Cortex of kidney (tissue), 1 donor: ENCODE measurements at places on chromosomes 16 and 17.

DNA sequence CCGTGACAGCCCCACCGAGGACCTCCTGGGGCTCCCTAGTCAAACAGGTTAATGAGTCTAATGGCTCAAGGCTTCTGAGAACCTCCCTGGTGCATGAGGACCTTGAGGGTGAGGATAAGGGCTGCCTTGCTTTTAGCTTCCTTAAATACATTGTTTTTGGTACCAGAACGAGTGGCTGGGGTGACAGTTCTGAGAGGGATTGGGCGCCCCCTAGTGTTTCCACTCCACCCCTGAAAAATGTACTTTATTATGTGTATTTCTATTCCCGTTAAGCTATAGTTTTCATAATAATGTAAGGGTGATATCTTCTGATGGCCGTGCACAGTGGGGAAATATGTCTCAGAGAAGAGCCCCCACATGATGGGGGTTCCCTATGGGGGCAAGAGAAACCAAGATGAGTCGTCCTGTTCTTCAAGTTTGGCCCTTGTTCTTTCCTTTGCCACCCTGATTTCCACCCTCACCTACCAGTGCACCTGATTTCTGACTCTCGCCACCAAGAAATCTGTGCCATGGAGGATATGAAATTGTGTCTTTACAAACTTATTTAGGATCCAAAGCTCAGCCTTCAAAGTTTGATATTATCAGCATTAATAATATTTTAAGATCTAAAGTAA is 14.5 kb upstream of the VWA3A start:
- DNase-seq = no peak

DNA sequence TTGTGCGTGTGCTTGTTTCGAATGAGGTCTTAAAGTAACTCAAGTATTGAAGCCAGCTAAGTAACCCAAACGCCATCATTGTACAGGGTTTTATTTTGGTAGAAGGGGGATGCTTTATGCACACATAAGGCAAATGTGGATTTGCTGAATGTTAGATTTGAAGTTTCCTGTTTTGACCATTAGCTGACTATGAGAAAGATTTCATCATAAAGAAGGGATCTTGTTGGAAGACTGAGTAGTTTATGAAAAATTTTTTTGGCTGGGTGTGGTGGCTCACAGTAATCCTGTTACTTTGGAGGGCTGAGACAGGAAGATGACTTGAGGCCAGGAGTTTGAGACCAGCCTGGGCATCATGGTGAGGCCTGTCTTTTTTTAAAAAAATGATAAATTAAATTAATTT is 10.0 kb upstream of the ZFP3 start:
- DNase-seq = no peak

DNA sequence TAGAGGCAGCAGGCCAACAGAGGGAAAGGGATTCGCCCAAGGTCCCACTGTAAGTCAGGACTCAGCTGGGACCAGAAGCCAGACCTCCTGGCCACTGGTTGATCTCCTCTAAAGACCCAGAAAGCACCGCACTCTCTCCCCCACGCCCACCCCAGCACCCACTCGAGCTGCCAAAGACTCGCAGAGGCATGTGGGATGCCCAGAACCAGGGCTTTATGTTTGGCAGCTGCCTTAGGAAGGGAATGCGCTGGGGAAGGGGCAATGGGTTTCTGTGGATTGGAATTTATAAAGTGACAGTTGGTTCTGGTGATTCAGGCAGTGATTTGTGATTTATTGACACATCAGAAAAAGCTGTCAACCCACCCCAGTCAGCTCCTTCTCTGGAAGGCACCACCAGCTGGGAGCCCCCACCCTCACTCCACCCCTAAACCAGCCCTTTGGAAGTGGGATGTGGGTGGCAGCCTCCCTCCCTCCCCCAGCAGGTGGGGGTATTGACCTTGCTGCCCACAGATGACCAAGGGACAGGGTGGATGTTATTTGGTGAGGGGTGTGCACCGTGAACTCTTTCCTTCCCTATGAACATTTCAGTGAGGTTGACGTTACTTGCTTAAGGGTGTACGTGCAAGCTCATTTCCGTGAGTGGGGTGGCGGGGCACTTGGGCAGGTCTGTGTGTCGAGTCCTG is 76.6 kb upstream of the DNAJA2 start:
- DNase-seq = no peak

GRCh38 chr16:71854369-71854948 is 8.7 kb downstream of the ATXN1L start:
- DNase-seq = no peak

DNA sequence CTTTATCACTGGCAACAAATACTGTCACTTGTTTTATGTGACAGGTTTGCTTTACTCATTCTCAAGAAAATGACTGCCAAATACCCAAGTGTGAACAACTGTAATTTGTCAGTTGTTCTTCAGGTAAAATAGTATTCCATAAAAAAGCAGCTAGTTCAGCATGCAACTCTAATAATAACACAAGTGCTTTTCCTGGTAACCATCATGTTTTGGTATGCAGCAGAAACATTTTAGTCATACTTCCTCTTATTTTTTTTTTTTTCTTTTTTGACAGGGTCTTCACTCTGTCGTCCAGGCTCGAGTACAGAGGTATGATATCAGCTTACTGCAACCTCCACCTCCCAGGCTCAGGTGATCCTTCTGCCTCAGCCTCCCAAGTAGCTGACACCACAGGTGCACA is 4.6 kb downstream of the TERF2 start:
- DNase-seq = no peak

DNA sequence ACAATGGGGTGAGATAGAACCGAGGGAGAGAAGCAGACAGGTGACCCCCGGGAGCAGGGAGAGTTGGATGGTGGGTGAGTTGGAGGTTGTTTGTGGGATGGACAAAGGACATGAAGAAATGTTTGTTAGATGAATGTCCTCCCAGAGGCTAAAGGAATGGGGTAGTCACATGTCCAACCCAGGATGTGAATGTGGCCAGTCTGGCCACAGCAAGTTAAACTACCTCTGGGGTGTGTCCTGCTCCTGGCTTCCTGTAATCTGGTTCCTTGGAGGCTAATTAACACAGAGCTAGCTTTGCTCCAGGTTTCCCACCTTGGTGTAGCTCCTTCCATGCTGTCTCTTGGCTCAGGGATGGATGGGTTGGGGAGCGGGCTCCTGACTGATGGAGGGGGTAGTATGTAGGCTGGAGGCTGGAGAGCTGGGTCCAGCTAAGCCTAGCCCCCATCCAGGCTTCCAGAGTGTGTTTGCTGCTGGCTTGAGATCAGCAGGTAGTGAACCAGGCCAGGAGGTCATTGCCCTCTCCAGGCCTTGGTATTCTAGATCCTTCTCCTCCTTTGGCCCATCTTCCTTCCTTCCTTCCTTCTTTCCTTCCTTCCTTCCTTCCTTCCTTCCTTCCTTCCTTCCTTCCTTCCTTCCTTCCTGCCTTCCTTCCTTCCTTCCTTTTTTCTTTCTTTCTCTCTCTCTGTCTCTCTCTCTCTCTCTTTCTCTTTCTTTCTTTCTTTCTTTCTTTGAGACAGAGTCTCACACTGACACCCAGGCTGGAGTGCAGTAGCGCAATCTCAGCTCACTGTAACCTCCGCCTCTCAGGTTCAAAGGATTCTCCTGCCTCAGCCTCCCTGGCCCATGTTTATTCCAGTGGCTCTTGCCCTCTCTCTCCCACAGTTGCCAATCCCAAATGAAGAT is 28.0 kb upstream of the UBE2G1 start:
- no peak for DNase-seq

DNA sequence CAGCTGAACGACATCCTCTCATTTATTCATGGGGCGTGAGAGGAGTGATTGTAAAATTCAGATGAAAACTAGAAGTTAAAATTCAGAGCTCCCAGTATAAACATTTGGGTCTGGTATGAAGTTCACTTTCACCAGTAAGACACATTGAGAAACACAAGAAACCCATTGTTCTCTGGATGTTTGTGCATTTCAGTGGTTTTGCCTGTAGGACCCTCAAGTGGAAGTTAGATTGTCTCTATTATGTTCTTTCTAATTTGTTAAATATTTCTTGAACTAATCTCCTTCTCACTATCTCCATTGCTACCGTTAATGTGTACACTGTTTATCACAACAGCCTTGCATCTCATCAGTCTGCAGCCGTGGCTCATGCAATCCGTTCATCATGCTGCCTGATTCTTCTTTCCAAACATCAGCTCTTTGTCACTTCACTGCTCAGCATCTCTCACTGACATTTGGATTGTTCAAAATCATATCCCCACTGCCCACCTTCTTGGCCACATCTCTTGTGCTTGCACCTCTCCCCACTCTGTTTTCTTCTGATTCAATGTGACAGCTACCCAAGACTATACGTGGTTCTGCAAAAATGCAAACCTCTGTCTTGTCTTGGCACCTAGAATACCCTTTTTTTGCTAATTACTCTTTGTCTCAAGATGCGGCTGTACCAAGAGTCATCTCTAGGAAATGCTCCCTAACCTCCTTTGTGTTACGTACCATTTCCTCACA is 49.5 kb downstream of the HLF start:
- DNase-seq = no peak

DNA sequence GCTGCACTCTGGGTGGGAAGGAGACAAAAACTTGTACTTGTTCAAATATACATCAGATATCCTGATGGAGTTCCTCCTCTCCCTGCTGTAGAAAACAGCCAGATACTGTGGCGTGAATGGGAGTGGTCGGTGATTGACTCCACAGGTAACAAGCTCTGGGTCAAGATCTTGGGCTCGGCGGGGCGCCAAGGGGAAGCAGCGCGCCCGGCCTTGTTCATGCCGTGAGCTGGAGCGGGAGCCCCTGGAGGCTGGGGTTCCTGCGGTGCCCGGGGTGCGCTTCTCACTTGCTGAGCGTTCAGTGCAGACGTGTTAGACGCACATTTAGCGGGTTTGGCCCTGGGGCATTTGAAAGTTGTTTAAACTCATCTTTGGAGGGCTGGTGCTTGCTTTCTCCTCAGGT is 44.4 kb downstream of the BANP start:
- DNase-seq = no peak

- DNase-seq = no peak
Measured at GRCh38 chr16:12220766-12221165, 244.2 kb downstream of the SNX29 start.

- no peak for DNase-seq
Measured at GRCh38 chr16:56346131-56346890, 79.0 kb downstream of the AMFR start.

- DNase-seq = no peak
Measured at GRCh38 chr17:81635973-81636504, 873 bp downstream of the NPLOC4 start.

- no peak for DNase-seq
Measured at GRCh38 chr16:83928341-83929055, 24.5 kb upstream of the OSGIN1 start.

DNA sequence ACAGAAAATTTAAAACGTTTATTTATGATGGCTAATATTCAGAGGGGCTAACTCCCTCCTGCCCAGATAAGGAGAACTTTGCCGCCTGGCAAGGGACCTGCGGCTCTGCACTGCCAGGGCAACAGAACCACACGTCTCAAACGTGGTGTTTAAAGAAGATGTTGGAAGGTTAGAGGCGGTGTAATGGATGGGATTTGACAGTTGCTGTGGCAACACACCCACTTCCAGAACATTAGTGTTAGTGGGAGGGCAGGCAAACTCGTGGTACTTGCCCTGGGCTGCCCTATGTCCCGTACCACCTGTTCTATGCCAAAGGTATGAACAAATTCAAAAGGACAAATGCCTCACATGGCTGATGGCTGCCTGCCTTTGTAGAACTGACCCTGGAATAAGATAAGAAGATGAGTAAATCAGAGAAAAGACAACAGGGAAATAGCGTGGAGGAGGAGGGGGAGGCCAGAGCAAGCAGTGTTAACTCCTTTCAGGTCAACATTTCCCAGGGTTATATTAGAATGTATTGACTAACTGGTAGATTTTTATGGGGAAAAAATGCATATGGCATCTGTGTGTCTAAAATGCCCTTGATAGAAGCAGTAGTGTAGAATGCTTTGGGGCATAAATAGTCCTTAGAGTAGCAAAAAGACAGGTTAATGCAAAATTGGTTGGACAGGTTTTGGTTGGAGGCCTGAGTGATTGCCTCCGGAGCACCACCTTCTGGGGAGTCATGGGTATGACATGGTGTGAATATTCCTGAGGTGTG is 30.8 kb downstream of the HLF start:
- DNase-seq = no peak

- DNase-seq = no peak
Measured at GRCh38 chr16:50160495-50161164, 7.5 kb downstream of the TENT4B start.

DNA sequence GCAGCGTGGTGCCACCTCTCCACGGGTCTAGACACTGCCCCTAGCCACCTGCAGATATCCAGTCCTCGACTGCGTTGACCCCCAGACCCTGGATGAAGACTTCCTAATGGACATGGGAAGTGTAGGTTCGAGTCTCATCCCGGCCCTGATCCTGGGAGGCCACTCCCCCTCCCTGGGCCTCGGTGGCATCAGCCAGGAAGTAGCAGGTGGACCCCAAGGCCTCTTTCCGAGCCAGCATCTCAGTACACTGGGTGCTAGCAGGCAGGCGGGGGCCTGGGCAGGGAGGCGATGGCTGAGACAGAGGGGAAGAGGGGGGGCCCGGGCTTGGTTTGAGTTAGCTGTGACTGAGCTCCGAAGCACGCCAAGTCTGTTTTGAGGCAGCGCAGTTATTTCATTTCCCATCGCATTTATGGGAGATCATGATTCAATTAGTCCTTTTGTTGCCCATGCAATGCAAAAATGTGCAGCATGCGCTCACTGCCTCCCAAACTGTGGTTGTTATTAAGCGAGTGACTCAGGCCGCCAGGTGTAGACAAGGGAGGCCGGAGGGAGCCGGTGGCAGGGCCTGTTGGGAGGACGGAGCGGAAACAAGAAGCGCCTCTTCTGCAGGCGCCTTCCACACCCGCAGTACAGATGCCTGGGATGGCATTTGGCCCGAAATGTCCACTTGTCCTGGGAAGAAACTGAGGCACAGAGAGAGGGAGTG is 25.3 kb upstream of the ZNF469 start:
- DNase-seq = no peak

- no peak for DNase-seq
Measured at GRCh38 chr17:78232859-78233173, 1.4 kb downstream of the TMEM235 start.

- no peak for DNase-seq
Measured at GRCh38 chr17:34382621-34383124, 19.6 kb upstream of the CCL1 start.

DNA sequence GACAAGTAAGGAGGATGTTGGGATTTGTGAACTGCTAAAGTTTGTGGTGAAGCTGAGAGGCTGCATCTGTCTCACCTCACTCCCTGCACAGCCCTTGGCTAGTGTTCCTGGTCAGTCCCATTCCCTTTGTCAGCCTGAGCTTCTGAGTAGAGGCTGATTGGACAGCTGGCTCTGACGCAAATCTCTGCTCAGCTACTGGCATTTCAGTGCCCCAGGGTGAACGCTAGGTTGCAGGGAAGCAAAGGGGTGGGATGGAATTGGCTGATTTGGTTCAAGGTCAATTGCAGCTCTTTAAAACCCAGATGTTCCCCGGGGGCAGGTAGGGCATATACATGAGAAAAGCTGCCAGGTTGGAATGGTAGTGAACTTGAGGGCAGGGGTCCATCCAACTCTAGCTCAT is 23.1 kb upstream of the CNOT1 start:
- DNase-seq = no peak

GRCh38 chr17:58327363-58328194 is 1.0 kb downstream of the TSPOAP1 start:
- DNase-seq = no peak
